ENCODE measurements at places on chromosomes 2 and 18.

DNA sequence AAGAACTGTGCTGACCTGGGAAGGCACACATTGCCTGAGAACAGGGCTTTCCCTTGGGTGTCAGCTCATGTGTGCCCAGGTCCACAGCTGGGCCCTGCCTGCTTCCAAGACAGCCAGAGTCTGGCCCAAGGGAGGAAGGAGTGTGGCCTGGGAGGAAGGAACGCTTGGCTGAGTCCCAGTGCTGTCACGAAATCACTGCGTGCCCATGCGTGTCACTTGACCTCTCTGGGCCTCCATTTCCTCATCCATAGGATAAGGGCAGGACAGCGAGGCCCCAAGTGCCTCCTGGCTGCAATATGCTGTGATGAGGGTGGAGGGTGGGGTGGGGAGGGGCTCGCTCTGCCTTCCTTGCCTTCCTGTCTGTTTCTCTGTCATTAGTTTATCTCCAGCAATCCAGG lies 642 bp upstream of the KCNK3 start:
- DNase-seq: no peak

DNA sequence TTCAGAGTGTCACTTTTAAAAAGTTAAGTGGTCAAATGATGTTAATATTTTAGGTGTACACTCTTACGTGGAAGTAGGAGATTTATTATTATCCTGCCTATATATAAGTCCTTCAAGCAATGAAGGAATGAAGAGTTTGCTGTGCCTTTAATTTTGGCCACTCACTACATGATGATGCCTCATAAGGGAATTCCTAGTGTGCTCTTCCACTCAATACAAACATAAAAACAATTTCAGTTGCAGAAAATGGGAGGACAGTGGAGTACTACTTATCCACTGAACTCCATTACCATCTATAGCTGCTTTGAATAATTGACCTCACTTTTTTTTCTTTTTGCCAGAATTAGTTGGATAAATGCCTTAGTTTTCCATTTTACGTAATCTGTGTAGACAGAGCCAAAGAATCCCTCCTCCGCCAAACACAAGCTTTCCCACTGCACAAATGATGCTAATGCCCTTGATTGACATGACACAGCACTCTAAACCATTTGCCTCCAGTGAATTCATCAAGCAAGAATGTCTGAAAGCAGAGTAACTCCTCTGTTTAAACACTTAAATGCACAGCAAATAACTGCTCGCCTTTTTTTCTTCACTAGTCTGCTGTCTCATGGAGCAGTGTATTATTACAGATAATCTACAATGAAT lies 751.1 kb upstream of the FANCL start:
- DNase-seq: no peak

- DNase-seq: no peak
These were observed 1.3 kb upstream of the IL1R1 start for GRCh38 chr2:102141011-102141943.

- DNase-seq: no peak
These were observed 214.8 kb upstream of the RAB6C start for GRCh38 chr2:129764376-129765325.

- DNase-seq: no peak
These were observed 120.2 kb downstream of the GBX2 start for GRCh38 chr2:236047886-236048540.

- DNase-seq: no peak
These were observed 50.2 kb downstream of the NFATC1 start for GRCh38 chr18:79445696-79446561.

- DNase-seq: no peak
These were observed 98.7 kb upstream of the MGAT5 start for GRCh38 chr2:134155134-134155533.

- DNase-seq: no peak
These were observed 131.6 kb upstream of the DOCK10 start for GRCh38 chr2:225173909-225174308.

DNA sequence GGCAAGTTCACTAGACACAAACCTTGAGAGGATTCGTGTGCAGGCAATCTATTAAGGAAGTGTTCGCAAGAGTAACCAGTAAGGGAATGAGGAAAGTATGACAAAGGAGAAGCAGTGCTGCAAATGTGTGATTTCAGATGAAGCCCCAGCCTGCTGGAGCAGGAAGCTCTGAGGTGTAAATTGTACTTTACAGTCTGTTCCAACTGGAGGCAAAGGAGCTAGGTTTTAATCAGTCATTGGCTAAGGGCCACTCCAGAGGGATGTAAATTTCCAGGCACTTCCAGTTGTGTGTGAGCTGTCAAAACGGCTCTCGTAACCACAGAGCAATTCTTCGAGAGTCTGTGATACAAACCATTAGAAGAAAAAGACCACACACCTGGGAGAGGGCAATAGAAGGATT lies 359.5 kb upstream of the FAM98A start:
- DNase-seq: no peak

DNA sequence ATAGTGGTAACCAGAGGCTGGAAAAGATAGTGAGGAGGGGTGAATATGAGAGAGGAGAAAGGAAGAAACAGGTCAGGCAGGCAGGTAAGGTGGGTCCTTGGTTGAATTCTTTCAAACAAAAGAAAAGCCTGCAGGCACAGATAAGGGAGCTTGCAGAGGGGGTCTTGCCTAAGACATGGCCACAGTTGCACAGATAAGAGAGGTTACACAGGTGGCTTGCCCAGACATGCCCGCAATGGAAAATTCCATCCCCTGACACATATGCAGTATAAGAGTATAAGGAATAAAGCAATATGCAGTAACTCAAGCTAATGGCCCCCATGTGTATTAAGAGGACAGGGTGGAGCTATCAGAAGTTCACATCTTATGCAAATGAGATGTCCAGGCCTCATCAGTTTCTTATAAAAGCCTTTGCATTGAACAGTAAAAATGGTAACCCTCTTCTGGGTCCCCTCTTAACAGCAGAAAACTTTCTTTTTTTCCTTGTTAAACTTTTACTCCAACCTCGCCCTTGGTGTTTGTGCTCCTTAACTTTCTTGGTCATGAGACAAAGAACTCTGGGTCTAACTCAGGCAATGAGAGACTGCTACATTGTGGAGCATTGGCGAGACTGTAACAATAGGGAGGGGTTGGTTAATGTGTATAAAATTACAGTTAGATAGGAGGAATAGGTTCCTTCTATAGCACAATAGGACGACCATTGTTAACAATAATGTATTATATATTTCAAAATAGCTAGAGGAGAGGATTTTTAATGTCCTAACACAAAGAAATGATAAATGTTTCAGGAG lies 764.6 kb downstream of the TSN start:
- DNase-seq: no peak

DNA sequence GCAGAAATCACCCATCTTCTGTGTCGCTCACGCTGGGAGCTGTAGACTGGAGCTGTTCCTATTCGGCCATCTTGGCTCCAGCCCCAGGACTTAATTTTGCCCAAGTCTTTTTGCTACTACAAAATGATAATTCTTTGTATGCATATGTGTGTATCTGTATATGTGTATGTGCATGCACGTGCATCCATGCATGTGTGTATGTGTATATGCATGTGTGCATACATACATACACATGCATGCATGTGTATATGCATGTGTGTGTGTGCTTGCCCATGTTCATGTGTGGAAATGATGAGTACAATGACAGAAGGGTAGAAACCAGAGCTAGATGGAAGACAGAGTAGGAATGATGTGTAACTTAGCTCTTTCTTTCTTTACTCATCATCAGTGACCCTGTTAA lies 497.9 kb upstream of the SPRED2 start:
- no peak for DNase-seq

DNA sequence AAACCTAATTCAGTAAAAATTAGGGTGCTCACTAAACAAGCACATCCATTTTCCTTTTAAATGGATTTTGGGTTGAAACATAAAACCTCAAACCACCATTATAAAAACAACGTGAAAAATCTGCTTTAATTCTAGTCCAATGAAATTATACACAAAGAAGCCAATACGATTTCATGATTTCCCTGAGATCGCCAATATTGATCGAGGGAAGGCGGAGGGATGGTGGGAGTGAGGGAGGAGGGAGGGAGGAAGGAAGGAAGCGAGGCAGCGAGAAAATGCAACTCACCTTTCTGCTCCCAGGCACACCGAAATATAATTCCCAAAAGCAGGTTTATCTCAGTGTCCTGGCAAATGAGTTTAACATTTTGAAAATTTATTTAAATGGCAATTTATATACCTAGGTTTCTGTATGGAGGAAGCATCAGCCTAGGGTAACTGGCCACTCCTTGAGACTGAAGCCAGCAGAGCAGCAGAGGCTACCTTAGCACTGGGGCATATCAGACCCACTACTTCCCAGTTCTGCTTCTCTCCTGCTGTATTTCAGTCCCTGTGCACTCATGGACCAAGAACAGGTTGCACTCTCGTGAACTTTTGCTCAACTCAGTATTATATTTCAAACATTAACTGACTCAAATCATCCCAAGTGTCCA lies 2.3 kb upstream of the ONECUT2 start:
- DNase-seq: no peak

DNA sequence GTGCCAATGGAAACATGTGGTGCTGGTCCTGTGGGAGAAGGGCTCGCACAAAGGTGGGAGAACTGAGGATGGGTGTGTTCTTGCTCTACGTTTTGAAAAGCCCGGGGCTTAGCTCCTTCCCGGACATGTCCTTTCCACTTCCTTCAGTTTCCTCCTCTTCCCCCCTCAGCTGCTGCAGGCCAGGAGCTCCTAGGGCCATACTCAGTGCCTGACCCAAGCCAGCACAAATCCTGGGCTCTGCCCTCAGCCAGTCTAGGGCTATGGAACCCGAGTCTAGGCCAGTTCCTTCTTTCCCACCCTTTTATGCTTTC lies 1.4 kb upstream of the SIX2 start:
- no peak for DNase-seq

DNA sequence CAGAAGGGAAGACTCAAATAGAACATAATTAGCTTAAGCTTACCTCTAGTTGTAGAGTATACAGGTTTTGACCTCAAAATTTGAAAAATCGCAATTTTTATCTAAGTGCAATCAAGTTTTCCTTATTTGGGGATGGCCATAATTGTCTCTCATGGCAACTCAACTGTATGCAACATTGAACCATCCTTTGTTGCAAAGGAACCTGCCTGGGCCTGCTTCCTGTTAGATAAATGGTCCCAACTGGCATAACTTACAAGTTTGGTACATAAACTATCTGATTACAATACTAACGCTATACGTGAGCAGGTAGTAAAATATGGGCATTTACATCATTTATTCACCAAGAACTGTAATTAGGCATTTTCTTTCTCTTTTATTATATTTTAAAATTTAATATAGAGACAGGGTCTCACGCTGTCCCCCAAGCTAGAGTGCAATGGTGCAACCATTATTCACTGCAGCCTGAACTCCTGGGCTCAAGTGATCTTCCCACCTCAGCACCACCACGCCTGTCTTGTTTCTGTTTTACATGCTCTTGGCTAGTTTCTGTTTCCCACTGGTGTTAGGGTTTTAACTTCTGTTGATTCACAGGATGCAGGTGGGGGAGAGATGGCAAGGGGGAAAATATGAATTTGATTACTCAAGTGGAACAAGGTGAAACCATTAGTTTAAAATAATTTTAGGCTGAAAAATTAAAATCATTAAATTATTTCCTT lies 55.3 kb upstream of the B3GNT2 start:
- DNase-seq: no peak

- no peak for DNase-seq
These were observed 134.3 kb downstream of the TDRD15 start for GRCh38 chr2:21258082-21258481.

- DNase-seq: no peak
These were observed 267.6 kb upstream of the RAB12 start for GRCh38 chr18:8341481-8342230.

- no peak for DNase-seq
These were observed 59.2 kb downstream of the PTPRM start for GRCh38 chr18:7626175-7626921.

DNA sequence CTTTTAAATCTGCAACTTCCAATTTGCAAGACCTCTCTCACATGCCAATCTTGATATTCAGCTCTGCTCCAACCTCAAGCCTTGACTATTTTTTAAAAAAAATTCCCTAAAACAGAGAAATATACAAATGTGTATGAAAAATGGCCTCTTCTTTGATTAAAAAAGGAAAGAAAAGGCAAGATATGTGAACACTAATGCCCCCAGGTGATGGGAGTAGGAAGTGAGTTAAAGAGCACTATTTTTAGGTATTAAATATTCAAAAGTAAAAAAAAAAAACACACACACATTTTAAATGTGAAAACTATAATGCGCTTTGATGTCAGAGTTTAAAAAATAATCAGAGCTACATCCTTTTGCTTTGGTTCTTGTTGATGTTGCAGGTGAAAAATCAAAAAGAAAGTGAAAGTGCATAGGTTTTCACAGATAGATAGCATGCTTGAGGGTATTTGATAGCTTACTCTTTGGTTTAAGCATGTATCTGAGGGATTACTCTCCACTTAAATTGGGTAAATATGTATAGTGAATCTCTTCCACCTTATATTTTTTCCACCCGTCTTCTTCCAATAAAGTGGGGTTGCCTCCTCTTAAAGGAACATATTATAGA lies 406.0 kb upstream of the POU3F3 start:
- no peak for DNase-seq

DNA sequence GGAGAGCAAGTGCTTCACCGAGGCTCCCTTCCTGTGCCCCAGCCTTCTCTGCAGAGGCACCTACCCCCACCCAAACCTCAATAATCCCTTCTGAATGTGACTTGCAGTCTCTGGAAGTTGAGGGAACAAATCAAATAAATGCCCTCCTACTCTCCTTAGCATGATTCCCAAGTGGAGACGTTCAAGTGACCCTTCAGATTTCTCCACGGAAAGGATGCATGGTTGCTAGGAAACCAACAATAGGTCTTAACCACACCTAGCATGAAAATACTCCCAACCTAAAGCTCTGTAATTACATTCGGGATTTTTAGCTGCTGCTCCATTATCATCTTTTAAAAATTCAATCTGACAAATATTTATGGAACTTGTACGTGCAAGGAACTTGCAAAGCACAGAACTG lies 50.2 kb upstream of the CABLES1 start:
- DNase-seq: no peak

Data from cortex of kidney (tissue), 1 donor.